Progenitor cell of endocrine pancreas (in vitro differentiated cells): ENCODE measurements at places on chromosomes 1 and 21. TPM values are rescaled to one million over a fixed set of nuclear protein-coding genes. Genes with fewer than 3 reads are reported as not detected.

GRCh38 chr1:66364578-66365391, 169.2 kb upstream of the SGIP1 start:
- no peaks in the 10 kb centered on the region for H3K36me3 ChIP-seq
- no peak for DNase-seq
- H3K4me1 ChIP-seq = peaks cover 1% of the 10 kb centered on the region
- H3K27ac ChIP-seq = no peak overlapping the region

GRCh38 chr1:118124064-118124463, 61.0 kb downstream of the SPAG17 start:
- no peak for DNase-seq
- H3K4me3 ChIP-seq = no peak overlapping the region
- H3K36me3 ChIP-seq = no peaks in the 10 kb centered on the region
- no peaks in the 10 kb centered on the region for H3K27me3 ChIP-seq

- no peaks in the 10 kb centered on the region for H3K27me3 ChIP-seq
- H3K4me3 ChIP-seq = no peak overlapping the region
- H3K27ac ChIP-seq = no peak overlapping the region
- H3K4me1 ChIP-seq = peaks cover 3% of the 10 kb centered on the region
- DNase-seq = no peak
These were observed 390.1 kb upstream of the ST6GALNAC5 start for GRCh38 chr1:76477156-76477555.

GRCh38 chr1:23634840-23635651, 56.6 kb upstream of the RPL11 start:
- H3K4me3 ChIP-seq = no peak overlapping the region
- no peaks in the 10 kb centered on the region for H3K36me3 ChIP-seq
- peaks cover 25% of the 10 kb centered on the region for H3K4me1 ChIP-seq

The FAM163A gene
- 1.1 and 1.5 TPM in 2 replicates for total RNA-seq

The SORT1 gene
- total RNA-seq = 110 and 116 TPM in 2 replicates
